ENCODE measurements at places on chromosomes 3 and 15.

DNA sequence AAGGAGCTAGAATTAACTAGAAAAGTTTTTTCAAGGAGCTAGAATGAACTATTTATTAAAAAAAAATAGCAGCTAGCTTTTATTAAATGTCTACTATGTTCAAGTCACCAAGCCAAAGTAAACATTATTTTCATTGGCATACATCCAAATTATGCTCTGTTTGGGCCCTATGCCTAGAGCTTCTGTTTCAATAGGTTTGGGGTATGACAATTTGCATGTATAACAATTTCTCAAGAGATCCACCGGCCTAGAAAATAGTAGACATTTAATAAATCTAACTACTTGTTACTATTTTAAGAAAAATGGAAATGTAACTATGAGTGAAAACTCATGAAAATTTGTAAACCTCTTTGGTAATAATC is 8.0 kb downstream of the GABRR3 start:
- DNase-seq, result no peak

DNA sequence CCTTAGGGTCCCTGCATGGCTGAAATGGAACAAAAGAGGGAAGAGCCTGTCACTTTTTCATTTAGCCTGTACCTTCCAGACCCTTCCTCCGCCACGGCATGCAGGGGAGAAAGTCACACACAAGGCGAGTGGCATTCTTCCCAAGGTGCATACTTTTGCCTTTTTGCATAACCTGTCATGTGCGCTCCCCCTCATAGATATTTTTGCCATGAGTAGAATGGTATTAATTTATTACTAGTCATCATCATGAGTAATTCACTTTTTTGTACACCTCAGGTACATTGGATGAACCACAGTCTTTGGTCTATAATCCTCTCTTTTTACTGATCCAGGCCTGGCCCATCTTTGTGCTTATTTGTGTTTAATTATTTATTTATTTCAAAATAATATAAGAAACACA is 8.9 kb upstream of the BUB1B start:
- DNase-seq, result no peak

DNA sequence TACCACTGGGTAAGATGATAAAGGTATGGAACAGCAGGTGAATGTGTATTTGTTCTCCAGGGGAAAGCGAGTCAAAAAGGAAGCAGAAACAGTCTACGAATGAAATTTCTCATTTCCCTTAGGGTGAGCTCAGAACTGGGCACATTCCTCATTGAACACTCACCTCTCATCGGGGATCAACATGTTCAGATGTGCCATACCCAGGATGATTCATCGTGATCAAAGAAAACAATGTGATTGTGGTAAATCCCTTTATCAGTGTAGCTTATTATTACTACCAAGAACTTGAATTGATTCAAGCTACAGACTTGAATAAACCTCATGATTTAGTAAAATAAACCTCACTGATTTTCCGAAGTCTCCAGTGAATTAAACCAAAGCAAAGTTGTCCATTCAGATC is 72.1 kb downstream of the GJD2 start:
- no peak for DNase-seq

GRCh38 chr3:76011121-76011520 is 225.8 kb upstream of the ZNF717 start:
- DNase-seq, result no peak

DNA sequence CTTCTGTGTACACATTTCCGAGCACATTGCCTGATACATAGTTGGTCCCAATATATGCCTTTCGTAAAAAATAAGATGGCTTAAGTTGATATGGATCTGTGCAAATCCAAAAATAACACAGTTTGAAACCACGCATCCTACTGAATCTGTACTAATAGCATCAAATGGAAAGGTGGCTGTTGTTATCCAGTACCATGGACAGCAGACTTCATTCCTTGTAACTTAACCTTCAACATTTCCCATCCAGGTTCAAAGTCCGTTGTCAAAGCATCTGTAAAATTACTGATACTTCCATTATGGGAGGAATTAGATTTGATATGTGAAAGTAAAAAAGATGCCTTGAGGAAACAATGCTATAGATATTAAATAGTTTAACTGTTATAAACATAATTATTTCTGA is 65.5 kb upstream of the C3orf49 start:
- no peak for DNase-seq

DNA sequence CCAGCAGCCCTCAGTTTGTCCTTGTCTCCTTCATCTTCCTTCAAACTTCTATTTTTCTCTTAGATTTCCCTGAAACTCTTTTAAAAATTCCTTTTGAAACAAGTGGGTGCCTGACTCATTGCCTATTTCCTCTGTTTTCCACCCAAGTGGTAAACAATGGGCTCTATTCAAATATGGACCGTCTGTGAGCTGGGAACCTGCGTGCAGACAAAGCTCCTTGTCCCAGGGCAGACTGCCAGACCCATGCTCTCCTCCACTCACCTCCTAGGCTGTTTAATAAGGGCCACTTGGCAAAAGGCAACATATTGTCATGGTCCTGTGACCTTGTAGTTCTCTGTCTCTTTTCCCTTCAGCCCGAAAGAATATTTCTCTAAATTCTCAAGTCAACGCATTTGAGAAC is 332.7 kb upstream of the THBS1 start:
- DNase-seq, result no peak

GRCh38 chr15:57549935-57550334 is 41.8 kb upstream of the MYZAP start:
- no peak for DNase-seq

DNA sequence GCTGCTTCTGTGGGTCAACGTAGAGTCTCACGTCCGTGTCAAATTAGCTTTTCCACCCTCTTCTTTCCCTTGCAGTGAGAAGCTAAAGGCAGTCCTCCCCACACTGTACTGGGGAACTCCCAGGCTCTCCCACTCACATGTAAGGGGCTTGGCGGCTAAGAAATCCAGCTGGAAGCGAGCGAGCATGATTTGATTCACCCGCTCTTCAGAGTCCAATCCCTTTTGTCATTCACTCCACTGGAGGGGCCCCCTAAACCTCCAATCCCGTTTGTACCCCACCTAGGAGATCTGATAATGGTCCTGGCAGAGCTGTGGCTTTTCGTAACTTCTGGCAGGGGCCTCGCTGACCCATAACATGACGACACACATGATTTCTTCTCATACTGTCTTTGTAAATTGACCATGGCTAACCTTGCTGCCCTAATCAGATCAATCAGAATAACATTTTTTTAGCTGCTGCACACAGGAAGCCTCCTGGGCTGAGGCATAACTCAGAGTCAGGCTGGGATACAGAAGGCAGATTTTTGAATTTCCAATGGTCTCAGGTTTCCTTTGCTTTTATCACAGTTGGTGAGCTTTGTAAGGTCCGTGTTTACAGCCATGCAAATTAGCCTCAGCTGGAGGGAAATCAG is 235.2 kb downstream of the GREM1 start:
- DNase-seq, result no peak

- no peak for DNase-seq
Measured at GRCh38 chr3:56732109-56732508, 49.0 kb upstream of the TASOR start.

DNA sequence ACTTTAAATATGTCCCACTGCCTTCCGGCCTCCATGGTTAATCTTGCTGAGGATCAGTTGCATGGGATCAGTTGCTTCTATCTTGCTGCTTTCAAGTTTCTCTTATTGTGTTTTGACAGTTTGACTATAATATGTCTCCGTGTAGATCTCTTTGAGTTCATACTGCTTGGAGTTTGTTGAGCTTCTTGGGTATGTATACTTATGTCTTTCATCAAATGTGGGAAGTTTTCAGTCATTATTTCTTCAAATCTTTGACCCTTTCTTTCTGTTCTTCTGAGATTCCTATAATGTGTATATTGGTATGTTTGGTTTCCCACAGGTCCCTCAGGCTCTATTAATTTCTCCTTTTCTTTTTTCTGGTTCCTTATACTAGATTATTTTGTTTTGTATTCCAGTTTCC is 30.8 kb downstream of the PCCB start:
- no peak for DNase-seq

DNA sequence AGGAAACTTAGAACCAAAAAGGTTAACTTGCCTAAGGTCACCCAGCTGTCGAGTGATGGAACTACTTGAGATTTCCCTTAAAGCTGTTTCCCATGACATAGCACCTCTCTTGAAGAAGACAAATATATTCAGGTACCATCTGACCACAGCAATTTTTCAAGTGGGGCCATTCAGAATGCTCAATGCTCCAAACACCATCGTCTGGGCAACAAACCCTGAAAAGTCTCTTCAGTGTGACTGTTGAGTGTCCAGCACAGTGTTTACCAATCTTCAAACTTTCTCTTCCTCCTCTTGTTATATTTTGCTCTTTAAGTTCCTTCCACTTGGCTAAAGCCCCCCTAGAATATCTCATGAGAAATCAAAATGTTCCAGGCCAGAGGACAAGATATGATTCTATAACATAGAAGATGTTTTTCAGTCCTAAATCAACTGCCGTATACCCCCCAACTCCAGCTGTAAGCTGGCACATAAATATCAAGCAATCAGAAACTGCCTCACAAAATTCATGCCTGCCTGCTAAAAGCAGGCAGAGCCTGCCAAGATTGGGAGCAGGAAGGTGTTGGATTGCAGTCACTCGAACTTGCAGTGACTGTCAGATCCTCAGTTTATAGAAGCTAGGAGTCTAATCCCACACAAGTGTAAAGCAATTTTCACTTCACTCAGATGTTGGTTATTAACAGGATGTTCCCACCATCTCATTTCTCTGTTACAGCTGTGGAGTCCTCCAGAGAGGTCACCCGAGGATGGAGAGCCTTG is 230.5 kb upstream of the MRPL3 start:
- no peak for DNase-seq

DNA sequence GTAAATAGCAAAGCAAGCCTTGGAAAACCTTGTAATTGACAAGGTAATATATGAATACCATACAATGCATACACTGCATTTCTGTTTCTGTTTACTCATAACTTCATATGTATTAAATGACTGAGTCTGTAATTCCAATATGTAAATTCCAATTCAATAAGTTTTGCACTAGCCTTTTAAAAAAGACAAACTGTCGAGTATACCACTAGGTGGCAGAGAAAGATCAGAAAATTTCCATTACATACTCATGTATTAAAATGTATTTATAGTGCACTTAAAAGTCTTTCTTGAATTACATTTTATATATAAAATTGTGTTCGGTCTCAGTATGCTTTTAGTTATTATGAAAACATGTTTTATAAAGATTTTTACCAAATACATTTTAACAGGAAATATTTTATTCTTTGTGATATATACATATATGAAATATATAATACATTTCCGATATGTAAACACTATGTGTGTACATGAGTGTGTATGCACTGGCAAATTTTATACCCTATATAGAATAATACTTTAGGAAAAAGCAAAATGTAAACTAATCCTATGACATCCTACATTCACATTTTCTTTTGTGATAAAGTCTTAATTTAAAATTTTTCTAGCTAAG is 216.8 kb downstream of the VGLL3 start:
- DNase-seq, result no peak

- no peak for DNase-seq
Measured at GRCh38 chr3:143601723-143602484, 246.4 kb downstream of the SLC9A9 start.

DNA sequence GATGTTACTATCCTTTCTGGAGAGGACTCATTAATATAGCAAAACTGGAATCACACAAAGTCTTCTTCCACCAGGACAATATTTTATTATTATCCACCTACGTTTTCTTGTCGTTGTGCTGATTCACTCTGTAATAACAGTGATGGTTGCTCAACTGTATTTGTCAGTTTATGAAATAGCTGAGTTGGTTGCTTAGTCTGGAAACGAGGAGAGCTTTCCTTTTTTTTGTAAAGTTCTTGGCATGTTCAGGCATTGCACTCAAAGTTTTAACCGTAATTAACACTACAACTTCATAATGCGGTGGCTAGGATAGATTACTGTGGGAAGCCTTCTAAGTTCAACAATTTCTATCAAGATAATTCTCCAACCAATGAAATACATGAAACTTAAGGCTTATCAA is 131.2 kb downstream of the RAP2B start:
- DNase-seq, result no peak

- DNase-seq, result no peak
Measured at GRCh38 chr3:50221411-50222168, 14.4 kb upstream of the GNAI2 start.

- no peak for DNase-seq
Measured at GRCh38 chr15:52150871-52151270, 38.3 kb upstream of the BCL2L10 start.

DNA sequence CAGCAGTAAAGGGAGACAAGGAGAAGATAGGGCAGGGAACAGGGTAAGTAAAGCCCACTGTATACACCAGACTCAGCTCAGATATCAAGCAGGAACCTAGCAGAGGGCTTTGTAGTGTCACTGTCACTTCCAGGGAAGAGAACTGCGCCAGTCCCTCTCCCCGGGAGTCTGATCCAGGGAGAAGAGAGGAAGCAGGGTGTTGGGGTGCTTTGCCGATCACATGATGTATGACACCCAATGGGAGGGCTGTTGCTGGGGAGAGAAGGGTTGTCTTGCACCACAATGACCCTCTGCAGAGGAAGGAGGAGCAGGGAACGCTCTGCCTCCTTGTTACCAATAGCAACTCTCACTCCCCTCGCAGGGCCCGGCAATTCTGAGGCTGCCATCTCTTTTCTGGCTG is 147.2 kb upstream of the SLC2A2 start:
- no peak for DNase-seq

Measured in cortex of kidney (tissue), 1 donor.